Osteoblast (primary cell): ENCODE measurements at places on chromosomes 3 and 15. TPM values are rescaled to one million over a fixed set of nuclear protein-coding genes. Genes with fewer than 3 reads are reported as not detected.

Gene CHL1
- total RNA-seq = 3.6 and 10.3 TPM in 2 replicates

Gene A4GNT
- total RNA-seq = not detected in 2 replicates

Gene MORC1
- not detected in 2 replicates for total RNA-seq

DNA sequence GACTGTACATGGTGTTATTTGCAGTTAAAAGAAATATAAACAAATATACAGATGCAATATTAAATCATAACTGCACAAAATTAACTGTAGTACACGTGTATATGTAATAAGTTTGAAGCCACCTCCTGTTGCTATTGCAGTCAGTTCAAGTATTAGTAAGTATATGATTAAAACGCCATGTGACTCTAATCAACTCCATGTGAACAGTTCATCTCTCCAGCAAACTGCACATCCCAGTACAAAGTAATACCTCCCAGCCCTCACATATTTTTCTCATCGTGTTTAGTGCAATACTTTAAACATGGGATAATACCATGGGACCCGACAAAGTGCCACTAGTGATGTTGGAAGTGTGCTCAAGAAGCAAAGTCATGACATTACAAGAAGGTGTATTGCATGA, 34.6 kb downstream of the PDCD10 start:
- H3K4me3 ChIP-seq = no peak overlapping the region
- H3K4me1 ChIP-seq = no peaks in the 10 kb centered on the region
- H3K36me3 ChIP-seq = peaks cover 11% of the 10 kb centered on the region

GRCh38 chr15:55907797-55908196, 85.6 kb downstream of the NEDD4 start:
- H3K36me3 ChIP-seq = peaks cover 7% of the 10 kb centered on the region
- peak; percentile 83 for DNase-seq
- peak overlapping the region; percentile 44 for H3K4me3 ChIP-seq
- no peaks in the 10 kb centered on the region for H3K27me3 ChIP-seq
- H3K27ac ChIP-seq = peak overlapping the region; percentile 88

DNA sequence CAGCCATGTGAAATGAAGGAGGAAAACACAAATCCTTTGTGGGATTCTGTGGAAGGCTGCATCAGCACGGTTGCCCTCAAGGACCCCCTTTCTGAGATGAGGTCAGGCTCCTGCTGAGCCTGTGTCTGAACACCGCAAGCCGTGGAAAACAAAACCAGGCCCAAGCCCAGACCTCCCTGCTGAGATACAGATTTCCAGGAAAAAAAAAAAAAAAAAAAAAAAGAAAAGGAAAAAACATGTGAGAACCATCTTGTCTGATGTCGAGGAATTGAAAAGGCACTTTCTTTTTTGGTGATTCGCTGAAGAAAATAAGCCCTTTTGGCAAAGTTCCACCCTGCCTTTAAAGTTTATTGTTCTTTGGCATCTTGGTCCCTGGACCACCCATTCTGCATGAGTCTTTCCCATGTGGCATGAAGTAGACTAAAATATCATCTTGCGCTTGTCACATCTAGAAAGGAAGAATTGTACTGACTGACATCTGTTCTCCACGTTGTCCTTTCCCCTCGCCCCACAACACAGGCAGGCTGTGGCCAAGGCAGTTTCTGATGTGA, 117.6 kb downstream of the CHST2 start:
- no peak for DNase-seq
- no peak overlapping the region for H3K4me3 ChIP-seq
- H3K4me1 ChIP-seq = no peaks in the 10 kb centered on the region
- H3K27ac ChIP-seq = no peak overlapping the region
- no peaks in the 10 kb centered on the region for H3K36me3 ChIP-seq

- no peaks in the 10 kb centered on the region for H3K36me3 ChIP-seq
- H3K4me1 ChIP-seq = peaks cover 21% of the 10 kb centered on the region
- no peaks in the 10 kb centered on the region for H3K27me3 ChIP-seq
- no peak for DNase-seq
Observed at GRCh38 chr3:148880681-148881080, 15.6 kb downstream of the CPA3 start.

GRCh38 chr3:167032267-167032876, 347.7 kb downstream of the ZBBX start:
- H3K36me3 ChIP-seq = no peaks in the 10 kb centered on the region
- DNase-seq = peak; percentile 60
- no peaks in the 10 kb centered on the region for H3K27me3 ChIP-seq
- no peak overlapping the region for H3K27ac ChIP-seq

GRCh38 chr3:1960506-1960905, 138.2 kb upstream of the CNTN4 start:
- no peak overlapping the region for H3K27ac ChIP-seq
- no peaks in the 10 kb centered on the region for H3K4me1 ChIP-seq
- H3K27me3 ChIP-seq = no peaks in the 10 kb centered on the region
- DNase-seq = no peak
- H3K36me3 ChIP-seq = no peaks in the 10 kb centered on the region
- H3K4me3 ChIP-seq = no peak overlapping the region

- no peak for DNase-seq
- H3K27ac ChIP-seq = no peak overlapping the region
- peaks cover 3% of the 10 kb centered on the region for H3K4me1 ChIP-seq
- no peak overlapping the region for H3K4me3 ChIP-seq
- no peaks in the 10 kb centered on the region for H3K27me3 ChIP-seq
Observed at GRCh38 chr15:48785195-48785594, 25.7 kb downstream of the CEP152 start.

DNA sequence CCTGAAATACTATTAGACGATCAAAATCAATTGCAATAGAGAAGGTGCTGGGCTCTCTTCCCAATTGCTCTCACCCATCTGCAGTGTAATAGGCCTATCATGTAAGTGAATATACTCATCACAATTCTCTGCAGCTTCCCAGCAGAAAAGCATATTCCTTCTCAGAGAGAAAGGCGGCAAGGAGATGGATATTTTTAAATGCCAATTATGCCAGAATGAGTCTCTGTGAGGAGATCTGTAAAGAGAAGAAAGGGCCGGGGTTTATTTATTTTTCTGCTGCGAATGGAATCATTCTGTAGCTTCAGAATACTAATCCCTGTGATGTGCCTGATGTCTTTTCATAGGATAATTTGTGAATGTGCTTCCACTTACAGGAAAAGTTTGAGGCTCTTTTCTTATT, 112.0 kb downstream of the APBA2 start:
- no peaks in the 10 kb centered on the region for H3K4me1 ChIP-seq
- H3K27me3 ChIP-seq = no peaks in the 10 kb centered on the region
- H3K36me3 ChIP-seq = no peaks in the 10 kb centered on the region
- no peak for DNase-seq
- no peak overlapping the region for H3K4me3 ChIP-seq

- H3K4me3 ChIP-seq = no peak overlapping the region
- H3K27me3 ChIP-seq = no peaks in the 10 kb centered on the region
- H3K36me3 ChIP-seq = peaks cover 7% of the 10 kb centered on the region
- H3K27ac ChIP-seq = no peak overlapping the region
Observed at GRCh38 chr3:56612146-56612545, 55.2 kb downstream of the CCDC66 start.

DNA sequence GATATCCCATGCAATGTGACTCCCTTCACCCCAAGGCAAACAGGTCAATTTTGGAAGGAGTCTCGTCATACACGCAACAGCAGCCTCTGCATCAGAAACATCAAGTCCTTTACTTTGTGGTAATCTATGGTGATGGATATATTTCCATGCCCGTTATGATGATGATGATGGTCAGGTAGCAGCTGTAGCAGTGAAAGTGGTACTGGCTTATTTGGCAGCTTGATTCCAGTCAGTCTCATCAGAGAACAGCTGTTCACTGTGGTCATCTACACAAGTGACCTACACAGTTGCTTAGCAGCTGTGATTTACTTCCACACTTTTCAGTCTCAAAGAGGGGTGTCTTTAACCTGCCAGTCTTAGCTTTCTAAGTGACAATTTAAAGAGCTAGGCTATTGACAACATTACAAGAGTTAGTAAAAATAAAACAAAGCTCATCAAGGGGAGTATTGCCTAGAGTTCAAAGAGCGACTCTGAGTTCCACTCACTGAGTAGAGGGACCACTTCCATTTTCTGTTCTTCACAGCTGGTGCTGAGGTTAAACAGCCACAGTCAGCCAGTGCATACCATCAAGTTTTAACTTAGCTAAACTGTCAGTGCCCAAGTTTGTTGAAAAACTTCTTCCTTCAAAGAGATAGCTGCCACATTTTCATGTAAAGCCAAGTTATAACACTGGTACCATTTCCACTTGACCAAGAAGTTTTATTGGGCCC, 587.4 kb upstream of the KCNMB2 start:
- no peaks in the 10 kb centered on the region for H3K36me3 ChIP-seq

GRCh38 chr3:40961104-40961857, 238.0 kb upstream of the CTNNB1 start:
- no peaks in the 10 kb centered on the region for H3K4me1 ChIP-seq
- no peak overlapping the region for H3K4me3 ChIP-seq
- no peaks in the 10 kb centered on the region for H3K36me3 ChIP-seq
- DNase-seq = no peak
- H3K27me3 ChIP-seq = no peaks in the 10 kb centered on the region
- no peak overlapping the region for H3K27ac ChIP-seq

DNA sequence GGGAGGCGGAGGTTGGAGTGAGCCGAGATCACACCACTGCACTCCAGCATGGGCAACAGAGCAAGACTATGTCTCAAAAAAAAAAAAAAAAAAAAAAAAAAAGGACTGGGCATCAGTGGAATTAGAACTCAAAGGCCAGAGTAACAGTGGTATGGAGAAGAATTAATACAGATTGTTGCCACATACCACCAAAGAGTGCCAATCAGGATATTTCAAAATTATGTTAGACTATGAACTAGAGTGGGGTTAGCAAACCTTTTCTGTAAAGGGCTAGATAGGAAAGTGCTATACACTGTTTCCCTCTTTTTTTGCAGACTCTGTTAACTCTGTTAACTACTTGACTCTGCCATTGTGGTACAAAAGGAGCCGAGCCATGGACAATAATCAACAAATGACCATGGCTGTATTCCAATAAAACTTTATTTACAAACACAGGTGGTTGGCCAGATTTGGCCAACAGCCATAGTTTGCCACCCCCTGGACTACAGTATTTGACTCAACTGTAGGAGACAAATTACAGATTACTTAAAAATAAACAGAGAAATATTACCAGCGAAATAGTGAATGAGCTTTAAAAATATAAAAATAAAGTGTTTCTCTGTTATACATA, 28.6 kb downstream of the DPH3 start:
- H3K4me1 ChIP-seq = peaks cover 14% of the 10 kb centered on the region
- no peak overlapping the region for H3K27ac ChIP-seq
- H3K36me3 ChIP-seq = no peaks in the 10 kb centered on the region
- H3K27me3 ChIP-seq = no peaks in the 10 kb centered on the region
- DNase-seq = no peak

DNA sequence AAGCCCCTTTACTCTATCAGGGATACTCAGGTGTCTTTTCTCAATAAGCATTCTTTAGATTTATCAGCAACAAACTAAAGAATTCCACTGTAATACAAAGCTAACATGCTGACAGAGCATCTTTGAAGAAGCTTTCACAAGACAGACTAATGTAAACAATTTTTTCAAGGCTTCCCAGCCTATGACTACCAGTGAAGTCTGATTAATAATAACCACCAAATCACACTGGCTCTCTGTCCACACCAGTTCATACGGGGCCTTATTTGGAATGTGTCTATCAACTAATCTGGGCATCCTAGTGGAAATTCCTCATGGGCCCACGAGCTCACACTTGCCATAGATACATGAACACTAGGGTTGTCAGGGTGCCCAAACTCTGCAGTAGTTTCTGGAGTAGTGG, 84.5 kb downstream of the EFL1 start:
- H3K27me3 ChIP-seq = no peaks in the 10 kb centered on the region
- H3K4me3 ChIP-seq = no peak overlapping the region
- no peaks in the 10 kb centered on the region for H3K36me3 ChIP-seq
- peaks cover 45% of the 10 kb centered on the region for H3K4me1 ChIP-seq
- H3K27ac ChIP-seq = peak overlapping the region; percentile 91

- no peak overlapping the region for H3K27ac ChIP-seq
- no peak for DNase-seq
- H3K4me3 ChIP-seq = no peak overlapping the region
Observed at GRCh38 chr15:31051496-31052080, 49.9 kb downstream of the TRPM1 start.
